ENCODE measurements at places on chromosomes 13 and 19. TPM values are rescaled to one million over a fixed set of nuclear protein-coding genes. Genes with fewer than 3 reads are reported as not detected.
A peak's percentile ranks its signal among the peaks of the same experiment; 100 is the strongest.

CYP2A6 gene
- not detected for total RNA-seq

ZNF681 gene
- total RNA-seq = 2.1 TPM

MBD3L3 gene
- not detected for total RNA-seq

FCAR gene
- not detected for total RNA-seq

KLHL1 gene
- not detected for total RNA-seq

DNA sequence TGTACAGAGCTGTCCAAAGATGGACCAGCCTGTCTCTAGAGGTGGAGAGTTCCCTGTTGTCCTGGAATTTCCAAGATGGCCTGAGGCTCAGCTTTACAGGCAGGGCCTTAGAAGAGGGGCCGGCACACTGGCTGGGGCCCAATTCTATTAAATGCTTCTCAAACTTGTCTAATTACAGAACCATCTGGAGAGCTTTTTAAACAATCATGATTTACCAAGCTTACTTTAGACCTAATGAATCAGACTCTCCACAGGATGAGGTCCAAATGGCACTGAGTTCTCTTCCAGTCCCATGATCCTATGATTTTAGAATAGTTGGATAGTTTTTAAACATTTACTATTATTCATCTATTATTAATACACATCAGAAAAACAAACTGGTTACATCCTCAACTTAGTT is 123.5 kb downstream of the DNAJC3 start:
- no peak overlapping the region for H3K4me3 ChIP-seq
- no peaks in the 10 kb centered on the region for H3K27me3 ChIP-seq
- H3K4me1 ChIP-seq = peaks cover 2% of the 10 kb centered on the region
- H3K36me3 ChIP-seq = no peaks in the 10 kb centered on the region

GRCh38 chr13:97246596-97247158 is 24.5 kb downstream of the MBNL2 start:
- no peaks in the 10 kb centered on the region for H3K36me3 ChIP-seq
- H3K27me3 ChIP-seq = no peaks in the 10 kb centered on the region
- peak overlapping the region; percentile 15 for H3K27ac ChIP-seq
- H3K4me1 ChIP-seq = peaks cover 48% of the 10 kb centered on the region
- no peak for DNase-seq
- H3K4me3 ChIP-seq = no peak overlapping the region

GRCh38 chr13:75960538-75960994 is 324.4 kb downstream of the LMO7 start:
- H3K4me3 ChIP-seq = no peak overlapping the region
- H3K27ac ChIP-seq = no peak overlapping the region
- H3K36me3 ChIP-seq = no peaks in the 10 kb centered on the region
- no peaks in the 10 kb centered on the region for H3K4me1 ChIP-seq
- H3K27me3 ChIP-seq = no peaks in the 10 kb centered on the region
- no peak for DNase-seq

GRCh38 chr19:11239377-11240000 is at the start of gene ANGPTL8:
TSS of gene ANGPTL8 (plus strand) at chr19:11239619. CDS start at chr19:11239638, 19 bp downstream.
- H3K4me3 ChIP-seq = no peak within 1 kb of the TSS
- no peak within 1 kb of the TSS for H3K27ac ChIP-seq
- H3K27me3 ChIP-seq = no peaks in the 10 kb centered on the region
- no peaks in the 10 kb centered on the region for H3K4me1 ChIP-seq
- DNase-seq = no peak
- H3K36me3 ChIP-seq = peaks cover 40% of the 10 kb centered on the region

DNA sequence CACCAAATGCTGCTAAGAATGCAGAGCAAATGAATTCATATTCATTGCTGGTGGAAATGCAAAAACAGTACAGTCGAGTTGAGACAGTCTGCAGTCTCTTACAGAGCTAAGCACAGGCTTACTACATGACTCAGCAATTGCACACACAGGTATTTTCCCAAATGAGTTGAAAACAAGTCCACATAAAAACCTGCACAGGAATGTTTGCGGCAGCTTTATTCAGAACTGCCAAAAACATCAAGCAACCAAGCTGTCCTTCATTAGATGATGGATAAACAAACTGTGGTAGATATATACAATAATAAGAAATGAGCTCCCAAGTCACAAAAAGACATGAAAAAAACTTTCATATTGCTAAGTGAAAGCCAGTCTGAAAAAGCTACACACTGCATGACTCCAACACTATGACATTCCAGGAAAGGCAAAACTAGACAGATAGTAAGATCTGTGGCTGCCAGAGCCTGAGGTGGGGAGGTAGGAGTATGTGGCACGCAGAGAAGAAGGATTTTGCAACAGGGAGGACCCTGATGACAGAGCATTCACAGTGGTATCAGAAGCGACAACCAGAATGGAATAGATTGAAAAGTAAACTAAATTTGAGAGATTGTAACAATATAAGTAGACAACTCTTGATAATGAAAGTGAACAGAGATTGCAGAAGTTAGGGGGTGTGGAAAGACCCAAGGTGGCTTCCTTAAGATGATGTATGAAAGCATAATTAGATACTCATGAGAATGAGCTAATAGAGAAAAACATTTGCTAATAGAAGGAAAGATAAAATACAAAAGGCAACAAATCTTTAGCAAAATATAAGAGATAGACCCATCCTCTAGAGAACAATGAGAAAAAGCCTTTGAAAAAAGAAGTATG is 52.7 kb downstream of the TSC22D1 start:
- H3K36me3 ChIP-seq = no peaks in the 10 kb centered on the region
- peak overlapping the region; percentile 70 for H3K27ac ChIP-seq
- no peaks in the 10 kb centered on the region for H3K27me3 ChIP-seq
- H3K4me3 ChIP-seq = no peak overlapping the region
- H3K4me1 ChIP-seq = peaks cover 16% of the 10 kb centered on the region

DNA sequence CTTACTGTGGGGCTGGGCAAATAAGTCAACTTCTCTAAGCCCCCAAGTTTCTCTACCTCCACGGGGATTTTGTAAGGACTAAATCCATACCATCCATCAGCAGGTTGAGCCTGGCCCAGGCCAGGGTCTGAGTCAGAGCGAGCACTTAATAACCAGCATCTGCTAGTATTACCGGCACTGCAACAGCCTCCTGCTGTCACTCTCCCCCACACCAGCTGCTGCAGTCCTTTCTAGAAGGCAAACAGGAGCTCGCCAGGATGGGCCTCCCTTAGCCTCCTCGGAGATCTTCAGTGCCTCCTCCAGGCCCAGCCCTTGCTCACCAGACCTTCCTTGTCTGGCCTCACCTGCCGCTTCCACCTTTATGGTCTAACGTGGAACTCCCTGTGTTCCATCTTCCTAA is 3.2 kb downstream of the NAPA start:
- peaks cover 75% of the 10 kb centered on the region for H3K4me1 ChIP-seq
- no peaks in the 10 kb centered on the region for H3K36me3 ChIP-seq
- H3K4me3 ChIP-seq = no peak overlapping the region
